Thoracic aorta (tissue), 2 donors: ENCODE measurements at places on chromosomes 16 and 17. TPM values are rescaled to one million over a fixed set of nuclear protein-coding genes. Genes with fewer than 3 reads are reported as not detected.

DNA sequence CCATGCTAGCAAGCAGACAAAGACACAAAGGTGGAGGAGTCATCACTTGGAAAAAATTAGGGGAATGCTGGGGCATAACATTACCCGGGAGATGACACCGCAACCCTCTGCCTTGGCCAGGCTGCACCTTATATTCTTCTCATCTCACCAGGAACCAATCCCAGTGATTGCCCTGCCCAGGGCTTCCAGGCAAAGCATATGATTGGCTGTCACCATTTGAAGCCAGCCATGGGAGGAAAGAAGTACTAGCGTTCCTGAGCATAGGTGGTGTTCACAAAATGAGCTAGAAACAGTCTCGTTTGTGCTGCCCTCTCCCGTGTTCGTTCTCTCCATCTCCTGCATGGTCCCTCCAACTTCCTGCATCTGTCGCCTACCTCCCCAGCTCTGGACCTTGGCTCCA is 29.6 kb downstream of the TEKT5 start:
- no peaks in the 10 kb centered on the region for H3K36me3 ChIP-seq
- H3K4me1 ChIP-seq, result no peaks in the 10 kb centered on the region
- no peak overlapping the region for H3K4me3 ChIP-seq
- no peak for DNase-seq

DNA sequence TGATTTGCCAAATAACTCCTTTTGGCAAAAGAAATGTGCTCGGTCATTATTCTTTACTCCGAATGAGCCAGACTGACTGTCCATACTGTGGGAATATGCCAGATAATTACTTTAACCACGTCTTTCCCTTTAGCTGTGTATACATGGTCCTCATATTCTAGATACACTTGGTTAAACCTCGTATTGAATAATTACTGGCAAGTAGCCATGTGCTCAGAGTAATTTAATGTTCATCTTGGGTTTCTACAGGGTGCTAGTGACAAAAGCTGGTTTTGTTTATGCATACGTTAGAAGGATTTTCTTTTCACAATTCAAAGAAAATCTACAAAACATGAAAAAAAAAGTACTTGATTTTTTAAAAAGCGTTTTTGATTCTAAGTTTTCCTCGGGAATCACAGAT is 540.3 kb downstream of the KCNJ2 start:
- no peaks in the 10 kb centered on the region for H3K4me1 ChIP-seq
- no peak for DNase-seq
- H3K27ac ChIP-seq, result no peak overlapping the region
- H3K27me3 ChIP-seq, result no peaks in the 10 kb centered on the region
- H3K4me3 ChIP-seq, result no peak overlapping the region
- no peaks in the 10 kb centered on the region for H3K36me3 ChIP-seq

DNA sequence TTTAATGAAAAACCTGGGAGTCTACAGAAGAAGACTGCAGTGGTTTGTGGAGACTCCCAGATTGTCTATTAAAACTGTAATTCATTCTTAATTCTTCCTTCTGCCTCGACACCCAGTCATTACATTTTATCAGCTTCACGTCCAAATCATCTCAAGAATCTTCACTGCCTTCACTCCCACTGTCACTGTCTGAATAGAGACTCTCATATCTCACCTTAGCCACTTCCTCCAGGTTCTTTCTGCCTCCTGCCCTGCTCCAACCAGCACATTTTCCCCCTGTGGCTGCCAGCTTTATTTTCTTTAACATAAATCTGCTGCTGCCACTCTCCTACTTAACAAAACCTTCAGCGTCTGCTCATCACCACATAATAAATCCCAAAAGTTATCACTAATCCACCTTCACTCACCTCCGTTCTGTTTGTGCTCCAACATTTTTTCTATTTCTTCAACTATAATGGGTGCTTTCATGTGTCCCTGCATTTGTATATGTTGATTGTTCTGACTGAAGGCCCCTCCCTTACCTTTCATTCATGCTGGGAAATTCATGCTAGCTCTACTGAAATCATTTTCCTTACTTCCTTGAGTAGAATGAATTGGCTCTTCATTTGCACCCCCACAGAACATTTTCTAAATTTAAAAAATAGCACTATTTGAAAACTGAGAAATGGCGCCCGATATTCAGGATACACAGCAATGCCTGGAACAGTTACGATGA is 38.9 kb downstream of the KCNJ2 start:
- H3K4me1 ChIP-seq, result no peaks in the 10 kb centered on the region

DNA sequence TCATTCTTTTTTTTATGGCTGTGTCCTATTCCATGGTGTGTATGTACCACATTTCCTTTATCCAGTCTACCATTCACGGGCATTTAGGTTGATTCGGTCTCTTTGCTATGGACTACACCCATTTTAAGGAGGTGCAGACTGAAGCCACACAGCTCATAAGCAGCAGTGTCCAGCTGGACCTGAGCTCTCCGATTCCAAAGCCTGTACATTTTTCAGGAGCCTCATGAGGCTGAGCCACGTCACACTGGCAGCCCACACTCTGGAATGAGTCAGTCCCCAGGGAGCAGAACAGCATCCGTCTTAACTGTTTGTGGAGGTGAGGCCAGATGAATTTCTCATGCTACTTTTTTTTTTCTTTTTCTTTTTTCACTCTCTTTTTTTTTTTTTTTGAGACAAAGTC is 116.1 kb downstream of the C16orf95 start:
- peak overlapping the region; percentile 25 for H3K27ac ChIP-seq
- no peak overlapping the region for H3K4me3 ChIP-seq
- peak; percentile 76 for DNase-seq

- peak overlapping the region; percentile 55 for H3K4me3 ChIP-seq
- H3K36me3 ChIP-seq, result no peaks in the 10 kb centered on the region
- H3K27me3 ChIP-seq, result no peaks in the 10 kb centered on the region
- H3K4me1 ChIP-seq, result peaks cover under 1% of the 10 kb centered on the region
Observed at GRCh38 chr17:44911133-44912001, 3.9 kb downstream of the GFAP start.

TP53TG3B gene
- total RNA-seq, result not detected

- H3K27me3 ChIP-seq, result no peaks in the 10 kb centered on the region
- H3K36me3 ChIP-seq, result no peaks in the 10 kb centered on the region
- H3K4me1 ChIP-seq, result peaks cover 10% of the 10 kb centered on the region
- H3K27ac ChIP-seq, result no peak overlapping the region
- no peak overlapping the region for H3K4me3 ChIP-seq
- no peak for DNase-seq
Observed at GRCh38 chr16:66251476-66252160, 114.9 kb upstream of the CDH5 start.

DNA sequence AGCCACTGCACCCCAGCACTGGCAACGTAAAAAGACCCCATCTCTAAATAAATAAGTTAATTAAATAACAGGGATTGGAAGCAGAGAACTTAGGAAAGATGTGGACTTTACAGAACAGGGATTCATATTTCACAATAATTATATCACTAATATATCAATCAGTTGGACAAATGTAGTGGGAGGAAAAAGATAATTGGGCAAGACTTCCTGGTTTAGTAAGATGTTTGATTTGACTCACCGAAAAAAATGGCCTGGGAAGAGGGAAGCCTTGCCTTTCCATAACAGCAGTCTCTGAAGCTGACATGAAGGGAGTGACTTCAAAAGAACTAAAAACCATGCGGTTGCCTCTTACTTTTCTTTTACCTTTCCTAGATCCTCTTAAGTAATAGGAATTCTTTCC is 15.2 kb upstream of the C17orf78 start:
- no peak overlapping the region for H3K27ac ChIP-seq
- H3K36me3 ChIP-seq, result no peaks in the 10 kb centered on the region
- no peaks in the 10 kb centered on the region for H3K27me3 ChIP-seq
- DNase-seq, result no peak

- no peaks in the 10 kb centered on the region for H3K36me3 ChIP-seq
- H3K27ac ChIP-seq, result no peak overlapping the region
- peaks cover 4% of the 10 kb centered on the region for H3K27me3 ChIP-seq
- no peak overlapping the region for H3K4me3 ChIP-seq
Observed at GRCh38 chr17:48148029-48148770, 40.6 kb downstream of the SNX11 start.

CTRL gene
- 0.54 TPM for total RNA-seq

GRIN2A gene
- total RNA-seq, result 0.27 TPM

DNA sequence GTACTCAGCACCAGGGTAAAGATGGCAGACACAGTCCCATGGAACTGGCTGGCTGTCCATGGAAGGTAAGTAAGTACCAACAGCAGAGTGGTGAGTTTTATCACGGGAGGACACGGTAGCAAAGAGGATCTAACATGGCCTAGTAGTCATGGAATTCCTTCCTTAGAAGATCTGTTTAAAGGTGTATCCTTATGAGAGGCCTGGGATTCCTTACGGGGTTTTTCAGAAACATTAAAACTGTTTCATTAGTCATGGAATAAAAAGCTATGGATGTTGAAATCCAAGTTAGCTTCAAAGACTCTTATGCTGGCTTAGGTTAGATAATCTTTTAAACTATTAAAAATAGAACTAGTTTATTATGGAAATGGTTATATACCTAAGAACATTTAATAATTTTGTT is 7.4 kb downstream of the FTO start:
- no peak for DNase-seq
- no peak overlapping the region for H3K4me3 ChIP-seq
- no peak overlapping the region for H3K27ac ChIP-seq
- H3K4me1 ChIP-seq, result peaks cover 10% of the 10 kb centered on the region

DNA sequence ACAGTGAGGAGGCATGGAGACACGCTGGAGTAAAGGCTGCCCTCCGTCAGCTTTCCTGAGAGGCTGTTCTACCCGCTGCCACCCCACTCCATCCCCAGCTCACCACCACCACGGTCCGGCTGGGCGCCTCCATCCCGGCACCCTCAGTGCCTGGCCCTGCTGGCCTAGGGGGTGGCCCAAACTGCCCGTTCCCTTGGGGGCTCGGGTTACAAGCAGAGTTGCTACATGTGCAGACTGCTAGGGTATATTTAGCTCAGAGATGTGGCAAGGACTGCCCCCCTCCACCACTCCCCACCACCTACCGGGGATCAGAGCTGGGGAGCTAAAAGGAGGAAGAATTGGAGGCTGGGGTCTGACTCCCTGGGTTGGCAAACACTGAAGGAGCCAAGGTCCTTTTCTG is 4.1 kb downstream of the CACNB1 start:
- no peak overlapping the region for H3K4me3 ChIP-seq
- H3K4me1 ChIP-seq, result peaks cover 42% of the 10 kb centered on the region
- H3K27ac ChIP-seq, result peak overlapping the region; percentile 92
- DNase-seq, result no peak
- peaks cover 42% of the 10 kb centered on the region for H3K36me3 ChIP-seq
- no peaks in the 10 kb centered on the region for H3K27me3 ChIP-seq

GRCh38 chr17:79864147-79864546 is 24.9 kb upstream of the CBX4 start:
- DNase-seq, result no peak
- no peaks in the 10 kb centered on the region for H3K4me1 ChIP-seq
- no peak overlapping the region for H3K4me3 ChIP-seq
